ENCODE measurements at places on chromosomes 5 and 9.

- no peak for DNase-seq
These were observed 92.2 kb upstream of the TRPC7 start for GRCh38 chr5:136457390-136458013.

DNA sequence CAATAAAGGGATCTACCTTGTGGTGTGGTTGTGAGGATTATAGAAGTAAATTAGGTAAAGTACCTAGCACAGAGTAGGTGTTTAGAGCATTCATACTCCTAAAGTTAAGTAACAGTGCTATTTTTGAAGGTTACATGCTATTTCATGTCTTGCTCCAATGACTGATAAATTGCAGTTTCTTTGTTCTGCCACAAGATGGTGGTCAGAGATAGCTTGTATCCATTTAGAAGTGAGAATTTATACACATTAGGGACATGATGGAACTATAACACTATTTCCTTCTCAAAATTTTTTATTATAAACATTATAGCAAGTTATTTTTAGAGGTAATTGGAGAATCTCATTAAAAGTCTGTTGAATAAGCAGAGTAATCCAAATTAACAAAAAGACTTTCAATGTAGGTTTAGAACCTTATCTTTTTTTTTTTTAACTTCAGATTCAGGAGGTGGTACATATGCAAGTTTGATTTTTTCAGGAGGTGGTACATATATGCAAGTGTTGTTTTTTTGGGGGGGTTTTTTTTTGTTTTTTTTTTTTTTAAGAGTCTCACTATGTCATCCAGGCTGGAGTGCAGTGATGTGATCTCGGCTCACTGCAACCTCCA lies 17.1 kb downstream of the MTREX start:
- DNase-seq = no peak

DNA sequence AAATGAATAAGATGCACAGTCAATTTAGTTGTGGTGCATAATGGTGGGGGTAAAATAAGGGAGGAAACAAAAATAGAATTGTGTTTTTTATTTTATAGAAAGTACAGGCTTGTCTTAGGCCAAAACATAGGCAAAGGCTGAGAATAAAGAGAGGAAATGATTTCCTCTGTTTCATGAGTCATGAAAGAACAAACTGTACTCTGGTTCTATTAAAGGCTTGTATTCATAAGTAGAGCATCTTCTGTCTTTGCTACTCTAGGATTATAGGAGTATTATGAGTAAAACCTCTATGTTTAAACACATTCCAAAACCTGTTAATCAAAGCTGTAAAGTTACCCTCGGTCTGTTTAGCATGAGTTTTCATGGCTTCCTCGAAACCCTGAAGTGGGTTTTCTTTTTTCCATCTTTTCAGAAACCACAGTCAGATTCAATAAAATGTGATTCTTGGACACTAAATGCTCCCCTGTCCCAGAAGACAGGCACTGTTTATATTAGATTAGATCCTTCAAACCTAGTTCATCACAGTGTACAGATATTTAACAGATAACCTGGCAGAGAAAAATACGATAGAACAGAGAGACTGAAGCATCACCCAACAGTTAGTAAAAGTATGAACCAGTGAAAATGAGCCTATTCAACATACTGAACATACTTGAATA lies 473.9 kb upstream of the CYLC2 start:
- no peak for DNase-seq

- DNase-seq = no peak
These were observed 1858.6 kb upstream of the CDH9 start for GRCh38 chr5:28896949-28897348.

- DNase-seq = no peak
These were observed 1.6 kb downstream of the DEPDC1B start for GRCh38 chr5:60698336-60698735.

GRCh38 chr9:124007565-124008302 lies 3.8 kb upstream of the LHX2 start:
- DNase-seq = no peak

DNA sequence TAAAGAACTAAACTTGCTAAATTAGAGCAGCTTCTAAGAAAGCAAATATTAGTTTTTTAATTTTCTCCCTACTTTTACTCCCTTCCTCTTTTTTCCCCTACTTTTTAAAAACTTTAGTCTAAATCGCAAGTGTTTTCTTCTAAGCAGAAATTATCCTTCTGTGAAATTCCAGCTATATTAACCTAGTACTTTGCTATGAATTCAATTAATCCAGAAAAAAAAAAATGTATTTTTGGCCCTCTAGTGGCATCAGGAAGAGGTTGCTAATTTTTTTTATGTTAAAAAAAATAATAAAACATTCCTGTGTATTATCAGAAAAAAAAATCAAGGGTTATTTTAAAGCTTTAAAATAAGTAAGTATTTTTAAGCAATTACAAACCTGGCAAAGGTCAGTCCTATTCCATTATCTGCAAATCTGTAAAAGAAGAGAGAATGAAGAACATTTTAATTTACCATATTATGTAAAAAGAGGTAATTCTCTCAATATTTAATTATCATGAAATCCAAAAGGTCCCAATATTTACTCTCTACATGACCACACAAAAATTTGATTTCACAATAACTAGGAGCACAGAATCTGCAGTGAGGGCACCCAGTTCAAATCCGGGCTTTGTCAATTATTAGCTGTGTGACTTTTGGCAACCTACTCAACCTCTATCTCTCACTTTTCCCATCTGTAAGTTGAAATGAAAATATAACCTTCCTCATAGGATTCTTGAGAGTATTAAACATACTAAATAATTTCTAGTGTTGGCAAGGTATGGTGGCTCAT lies 52.0 kb downstream of the CEMIP2 start:
- DNase-seq = no peak

GRCh38 chr5:138867011-138867410 lies 8.1 kb downstream of the LRRTM2 start:
- no peak for DNase-seq

GRCh38 chr5:81898403-81898802 lies 73.4 kb upstream of the ATG10 start:
- no peak for DNase-seq

GRCh38 chr9:32293091-32293490 lies 91.4 kb upstream of the ACO1 start:
- no peak for DNase-seq

DNA sequence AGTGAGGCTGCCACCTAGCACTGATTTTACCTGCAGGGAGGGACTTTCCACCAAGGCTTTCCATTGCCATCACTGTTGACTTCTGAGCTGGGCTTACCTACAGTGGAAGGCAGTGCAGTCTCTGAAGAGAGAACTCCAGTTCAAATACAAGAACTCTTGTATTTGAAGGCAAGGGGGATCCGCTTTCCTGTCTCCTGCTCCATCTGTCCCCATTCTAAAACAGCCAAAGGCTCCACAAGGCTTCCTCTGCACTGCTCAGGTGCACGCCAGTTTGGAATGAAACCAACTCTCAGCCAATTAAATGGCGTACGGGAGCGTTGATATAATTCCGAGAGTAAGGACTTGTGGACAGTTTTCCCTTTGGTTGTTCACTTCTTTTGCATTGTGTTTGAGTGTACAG lies 66.0 kb upstream of the CXCL14 start:
- no peak for DNase-seq

DNA sequence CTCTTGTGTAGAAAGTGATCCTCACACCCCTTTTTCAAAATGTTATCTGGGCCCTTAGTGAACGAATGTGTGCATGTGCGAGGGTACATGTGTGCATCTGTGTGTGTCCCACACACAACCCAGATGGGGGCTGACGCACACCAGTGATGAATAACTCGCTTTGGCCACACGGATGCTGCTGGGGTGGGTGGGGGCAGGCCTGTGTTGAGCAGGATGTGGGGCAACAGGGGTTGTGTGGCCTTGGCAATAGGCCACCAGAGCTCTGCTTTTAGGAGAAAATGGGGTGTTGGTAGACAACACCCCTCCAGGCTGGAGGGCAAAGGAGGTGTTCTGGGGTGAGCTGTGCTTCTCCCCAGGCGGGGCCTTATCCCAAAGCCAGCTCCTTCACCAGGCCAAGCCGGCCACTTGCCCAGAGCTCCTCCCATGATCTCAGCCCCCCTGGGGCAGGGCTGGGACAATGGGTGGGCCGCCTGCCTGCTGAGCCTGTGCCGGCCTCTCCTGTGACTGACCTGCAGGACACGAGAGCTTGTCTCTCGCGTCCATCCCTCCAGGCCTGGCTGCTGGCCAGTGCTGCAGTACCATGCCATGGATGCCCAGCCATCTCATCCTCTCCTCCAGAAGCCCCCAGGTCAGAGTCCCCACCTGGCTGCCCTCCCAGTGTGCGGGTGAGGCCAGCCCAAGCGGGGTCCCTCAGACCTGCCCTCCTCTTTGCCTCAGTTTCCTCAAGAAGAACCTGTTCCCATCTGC lies 1.7 kb downstream of the DBN1 start:
- DNase-seq = no peak

GRCh38 chr5:43315682-43316081 lies 2.5 kb upstream of the HMGCS1 start:
- no peak for DNase-seq

DNA sequence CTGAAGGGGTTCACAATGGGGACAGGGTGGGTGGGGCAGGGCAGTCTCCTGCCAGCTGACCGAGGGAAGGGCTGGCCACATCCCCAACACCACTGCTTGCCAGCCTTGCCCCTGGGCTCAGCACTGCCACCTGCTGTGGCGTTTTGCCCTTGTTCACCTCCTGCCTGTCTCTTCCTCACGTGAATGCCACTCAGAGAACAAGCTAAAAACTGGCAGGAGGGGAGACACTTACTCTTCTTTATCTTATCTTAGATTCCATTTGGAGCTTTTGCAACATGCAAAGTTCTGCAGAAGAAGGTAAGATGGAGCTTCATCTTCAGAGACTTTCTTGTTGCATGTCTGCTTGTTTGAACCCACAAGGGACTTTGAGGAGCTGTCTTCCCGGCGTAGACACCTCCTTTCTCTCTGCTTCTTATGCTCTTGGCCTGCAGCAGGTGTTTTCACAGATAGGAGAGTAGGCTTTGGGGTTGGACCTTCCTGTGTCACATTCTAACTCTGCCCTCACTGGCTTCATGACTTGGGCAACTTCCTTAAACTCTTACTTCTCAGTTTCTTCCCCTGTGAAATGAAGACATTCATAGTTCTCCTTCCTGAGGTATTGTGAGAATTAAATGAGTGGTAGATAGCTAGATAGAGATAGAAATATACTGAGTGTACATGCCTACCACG lies 4.1 kb downstream of the LRSAM1 start:
- DNase-seq = no peak

GRCh38 chr5:36885566-36886485 lies 9.3 kb downstream of the NIPBL start:
- no peak for DNase-seq

- no peak for DNase-seq
These were observed 114.4 kb downstream of the ROR2 start for GRCh38 chr9:91835632-91836031.

GRCh38 chr5:116445311-116445710 lies 129.3 kb downstream of the SEMA6A start:
- no peak for DNase-seq

DNA sequence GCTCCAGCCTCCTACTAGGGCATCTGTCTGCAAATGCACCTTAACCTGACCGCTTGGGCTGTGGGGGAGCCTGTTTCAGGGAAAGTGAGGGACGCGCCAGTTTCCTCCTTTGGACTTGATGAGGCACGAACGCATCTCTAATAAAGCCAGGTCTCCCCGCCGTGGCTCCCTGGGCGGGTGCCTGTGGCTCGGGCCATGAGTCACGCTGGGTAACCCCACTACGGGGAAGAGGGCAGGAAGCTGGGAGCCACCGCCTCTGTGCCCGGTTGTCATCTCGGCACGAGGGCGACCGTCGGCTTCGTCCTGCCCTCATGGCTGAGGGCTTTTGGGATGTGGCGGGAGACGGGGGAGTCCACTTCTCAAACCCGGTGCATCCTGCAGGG lies 12.1 kb downstream of the NOTCH1 start:
- DNase-seq = no peak

GRCh38 chr5:33639474-33639873 lies 198.7 kb downstream of the TARS1 start:
- DNase-seq = no peak

DNA sequence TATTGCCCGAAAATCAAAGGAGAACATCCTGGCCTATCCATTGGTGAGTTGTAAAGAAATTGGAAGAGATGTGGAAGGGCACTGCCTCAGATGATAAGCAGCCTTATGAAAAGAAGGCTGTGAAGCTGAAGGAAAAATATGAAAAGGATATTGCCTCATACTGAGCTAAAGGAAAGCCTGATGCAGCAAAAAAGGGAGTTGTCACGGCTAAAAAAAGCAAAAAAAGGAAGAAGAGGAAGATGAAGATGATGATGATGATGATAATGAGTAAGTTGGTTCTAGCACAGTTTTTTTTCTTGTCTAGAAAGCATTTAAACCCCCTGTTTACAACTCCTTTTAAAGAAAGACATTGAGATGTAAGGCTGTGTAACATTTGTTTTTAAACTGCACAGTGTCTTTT lies 59.8 kb upstream of the ZBED3 start:
- DNase-seq = no peak

DNA sequence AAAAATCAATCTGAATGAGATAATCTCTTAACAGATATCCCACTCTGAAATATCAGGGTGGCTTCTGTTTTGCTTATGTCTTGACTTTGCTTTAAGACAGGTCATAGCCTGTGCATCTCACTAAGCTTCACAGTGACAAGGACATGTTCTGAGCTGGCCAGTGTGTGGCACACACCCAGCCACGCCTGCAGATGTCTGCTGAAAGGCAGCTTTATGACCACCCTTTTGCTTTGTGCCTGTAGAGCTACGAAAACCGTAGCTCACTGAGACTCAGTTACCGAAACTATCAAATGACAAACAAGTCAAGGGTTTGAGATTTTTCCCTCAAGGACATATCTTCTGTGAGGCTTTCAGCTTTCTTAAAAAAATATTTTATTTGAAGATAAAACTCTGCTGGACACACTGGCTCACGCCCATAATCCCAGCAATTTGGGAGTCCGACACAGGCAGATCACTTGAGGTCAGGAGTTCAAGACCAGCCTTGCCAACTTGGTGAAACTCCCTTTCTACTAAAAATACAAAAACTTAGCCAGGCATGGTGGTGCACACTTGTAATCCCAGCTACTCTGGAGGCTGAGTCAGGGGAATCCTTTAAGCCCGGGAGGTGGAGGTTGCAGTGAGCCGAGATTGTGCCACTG lies 233.2 kb downstream of the SPATA31A1 start:
- no peak for DNase-seq

DNA sequence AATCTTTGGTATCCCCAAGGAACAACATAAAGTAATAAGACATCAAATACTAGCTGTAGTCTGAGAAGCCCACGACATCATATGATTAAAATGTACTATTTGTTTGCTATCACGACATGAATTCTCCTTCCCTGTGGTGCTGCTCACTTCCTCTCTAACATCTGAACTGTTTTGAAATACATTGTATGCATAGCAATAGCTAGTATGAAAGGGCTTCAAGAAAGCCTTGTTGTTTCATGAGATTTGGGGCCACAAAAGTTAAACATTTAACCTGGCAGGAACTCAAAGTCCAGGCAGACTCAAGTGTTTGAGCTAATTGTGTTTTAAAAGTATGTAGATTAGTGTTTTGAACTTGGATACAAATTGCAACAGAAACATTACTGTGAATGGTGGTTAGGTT lies 237.4 kb upstream of the PTGER4 start:
- peak; percentile 47 for DNase-seq

DNA sequence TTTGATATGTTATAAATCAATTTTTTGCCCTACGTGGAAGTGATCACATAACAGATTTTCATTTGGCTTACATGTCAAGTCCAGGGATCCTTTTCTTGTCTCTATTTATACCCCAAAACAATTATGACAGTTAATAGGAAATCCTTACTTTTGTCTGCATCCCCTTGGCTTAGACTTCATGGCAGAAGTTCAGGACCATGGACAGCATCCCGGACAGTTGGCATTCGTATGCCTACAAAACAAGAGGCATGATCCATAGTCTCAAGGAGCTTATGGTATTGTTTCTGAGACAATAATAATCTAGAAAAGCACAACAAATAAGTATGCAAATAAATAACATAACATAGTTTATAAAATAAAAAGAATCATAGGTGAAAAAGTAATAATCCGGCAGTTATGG lies 214.3 kb upstream of the GRIA1 start:
- peak; percentile 3 for DNase-seq
